G401 (cell line): ENCODE measurements at places on chromosomes 1 and 21. TPM values are rescaled to one million over a fixed set of nuclear protein-coding genes. Genes with fewer than 3 reads are reported as not detected.

DNAH14 gene
- total RNA-seq = 51.6 and 55.6 TPM in 2 replicates

LCE2A gene
- not detected in 2 replicates for total RNA-seq

CYP4A22 gene
- total RNA-seq = not detected in 2 replicates

SETSIP gene
- 0.55 and 0.88 TPM in 2 replicates for total RNA-seq

CFHR1 gene
- not detected in 2 replicates for total RNA-seq

DNA sequence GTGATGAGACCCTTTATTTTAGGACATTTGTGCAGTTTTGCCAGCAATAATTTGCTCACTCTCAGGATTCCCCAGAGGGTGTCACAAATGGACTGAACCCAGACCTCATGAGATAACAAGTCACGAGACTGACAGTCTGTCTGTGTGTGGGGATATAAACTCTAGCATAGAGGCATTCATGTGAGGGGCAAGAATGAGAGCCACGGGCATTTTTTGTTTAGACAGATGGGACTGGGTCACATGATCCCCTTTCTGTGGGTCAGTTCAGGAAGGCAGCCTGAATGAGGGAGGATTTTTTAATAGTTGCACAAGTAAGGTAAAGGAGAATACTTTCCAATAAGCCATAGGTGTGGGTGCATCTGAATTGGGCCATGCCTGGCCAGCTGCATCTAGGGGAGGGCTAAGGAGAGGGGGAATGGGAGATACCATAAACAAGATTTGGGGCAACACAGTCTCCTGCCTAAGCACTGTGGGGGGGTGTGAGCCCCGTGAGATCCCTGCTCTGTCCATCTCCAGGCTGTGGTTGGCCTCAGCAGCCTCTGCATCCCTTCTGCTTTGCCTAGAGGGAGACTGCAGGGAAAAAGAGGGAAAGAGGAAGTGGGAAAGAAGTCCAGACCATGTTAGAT lies 66.6 kb downstream of the NAV1 start:
- no peak for DNase-seq

DNA sequence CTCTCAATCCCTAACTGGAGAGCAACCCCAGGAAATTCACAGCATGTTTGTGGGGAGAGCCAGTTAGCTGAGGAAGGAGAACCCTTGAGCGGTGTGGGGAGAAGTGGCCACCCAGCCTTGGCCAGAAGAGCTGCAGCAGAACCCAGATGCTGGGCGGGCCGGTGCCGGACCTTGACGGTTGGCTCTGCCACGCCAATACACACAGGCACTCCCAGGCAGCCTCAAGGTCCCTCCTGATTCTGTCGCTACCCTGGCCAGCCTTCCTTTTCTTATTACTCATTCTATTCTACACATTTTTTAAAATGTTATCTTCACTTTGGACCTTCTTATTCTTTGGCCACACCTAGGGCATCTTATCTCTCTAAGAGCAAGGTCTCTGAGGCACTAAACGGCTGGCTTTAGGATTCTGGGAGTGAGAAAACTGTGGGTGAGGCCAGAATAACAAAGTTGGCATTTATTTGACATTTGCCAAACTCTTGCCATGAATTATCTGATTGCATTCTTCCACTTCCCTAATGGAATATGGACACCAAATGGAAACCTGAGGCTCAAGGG lies 50.4 kb upstream of the GPR37L1 start:
- DNase-seq = no peak
